ENCODE measurements at places on chromosomes 1 and 21. TPM values are rescaled to one million over a fixed set of nuclear protein-coding genes. Genes with fewer than 3 reads are reported as not detected.

IL23R gene
- not detected for total RNA-seq

GRCh38 chr1:198620951-198621824 is 17.7 kb upstream of the PTPRC start:
- no peak for DNase-seq

DNA sequence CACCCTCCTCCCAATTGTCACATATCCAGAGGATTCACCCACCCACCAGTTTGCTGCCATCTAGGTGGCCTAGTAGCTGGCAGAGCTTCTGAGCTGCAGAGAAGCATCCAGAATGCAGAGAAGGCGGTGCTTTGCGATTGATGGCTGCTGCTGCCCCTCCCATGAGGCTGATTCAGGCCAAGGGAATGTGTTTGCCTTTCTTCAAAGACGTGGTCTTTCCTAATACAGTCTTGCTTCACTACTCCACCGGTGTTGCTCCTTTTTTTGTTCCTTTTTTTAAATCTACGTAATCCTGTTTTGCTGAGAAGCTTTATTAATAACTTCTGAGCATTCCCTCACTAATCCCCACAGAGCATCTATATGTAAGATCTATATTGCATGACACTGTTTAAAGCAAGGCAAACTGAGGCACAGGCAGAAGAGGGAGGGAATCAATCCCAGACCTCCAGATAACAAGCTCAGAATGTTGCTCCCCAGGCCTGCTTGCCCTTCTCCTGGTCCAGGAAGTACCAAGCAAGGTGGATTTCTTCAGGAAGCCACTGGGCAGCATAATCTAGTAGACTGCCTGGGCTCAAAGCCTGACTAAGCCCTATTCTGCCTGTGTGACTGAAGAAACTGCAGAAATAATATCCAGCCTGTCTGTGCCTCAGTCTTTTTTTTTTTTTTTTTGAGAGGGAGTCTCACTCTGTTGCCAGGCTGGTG is 275.5 kb upstream of the FMN2 start:
- DNase-seq, result no peak

GRCh38 chr1:100353988-100354387 is 1.7 kb downstream of the CDC14A start:
- no peak for DNase-seq

GRCh38 chr1:53792806-53793205 is 45.3 kb downstream of the NDC1 start:
- DNase-seq, result no peak
